ENCODE measurements at places on chromosomes 11 and 22.

GRCh38 chr11:27722117-27722952, 22.1 kb upstream of the BDNF start:
- DNase-seq, result no peak

- DNase-seq, result no peak
Observed at GRCh38 chr11:5531053-5531831, 14.7 kb upstream of the UBQLNL start.

- peak; percentile 52 for DNase-seq
Observed at GRCh38 chr11:85810871-85811611, at the start of gene SYTL2. Gene SYTL2, minus strand, starts transcription at chr11:85811141. Its CDS starts 53,416 bp downstream, at chr11:85757725.

GRCh38 chr11:10982704-10983510, 125.1 kb upstream of the ZBED5 start:
- DNase-seq, result no peak

DNA sequence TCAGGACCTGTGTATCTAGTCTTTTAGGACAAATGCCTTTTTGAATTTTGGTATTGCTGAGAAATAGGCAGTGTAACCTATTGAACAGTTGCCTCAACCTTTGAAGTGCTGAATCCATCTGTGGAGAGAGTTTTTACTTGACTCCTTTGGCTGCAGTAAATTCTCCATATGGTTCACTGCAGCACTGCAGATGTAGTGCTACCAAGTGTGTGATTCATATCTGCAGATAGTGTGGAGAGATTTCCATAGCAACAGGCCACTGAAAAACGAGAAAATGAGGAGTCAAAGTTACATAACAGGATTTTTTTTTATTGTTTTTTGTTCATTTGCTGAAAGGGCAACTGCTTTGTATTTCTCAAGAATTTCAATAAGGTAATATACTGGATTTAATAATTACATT, 356.1 kb downstream of the RAB38 start:
- no peak for DNase-seq

DNA sequence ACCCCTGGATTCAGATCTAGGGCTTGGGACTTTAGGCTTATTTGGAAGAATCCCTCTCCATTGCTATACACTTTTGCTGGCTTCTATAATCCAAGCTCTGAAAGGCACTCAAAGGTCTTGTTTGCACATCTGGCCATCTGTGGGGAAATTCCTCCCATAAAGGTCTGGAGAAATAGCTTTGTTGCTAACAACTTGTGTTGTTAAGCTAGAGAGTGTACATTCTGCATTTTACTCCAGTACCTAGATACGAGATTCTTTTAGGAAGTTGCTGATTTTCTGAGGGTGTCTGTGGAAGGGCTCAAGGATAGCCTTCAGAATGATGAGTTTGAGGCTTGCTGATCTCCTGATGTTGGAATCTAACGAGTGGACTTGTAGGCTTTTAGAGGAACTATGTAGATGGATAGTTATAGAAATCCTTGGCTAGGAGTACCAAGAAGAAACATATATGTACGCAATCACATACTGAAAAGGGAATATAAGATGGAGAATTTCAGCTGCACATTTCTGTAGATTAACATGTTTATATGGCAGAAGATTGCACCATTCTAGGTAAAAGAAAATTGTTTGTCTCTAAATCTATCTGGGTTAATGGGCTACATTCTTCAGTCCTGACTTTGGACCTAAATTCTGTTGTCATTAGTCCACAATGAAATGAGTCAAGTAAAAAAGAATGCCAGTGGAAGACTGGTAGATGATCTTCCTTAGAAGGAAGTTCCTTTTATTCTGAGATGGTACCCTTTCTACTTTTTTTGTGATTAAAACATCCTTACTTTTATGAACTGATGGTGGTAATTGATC, 51.0 kb downstream of the UBASH3B start:
- no peak for DNase-seq

DNA sequence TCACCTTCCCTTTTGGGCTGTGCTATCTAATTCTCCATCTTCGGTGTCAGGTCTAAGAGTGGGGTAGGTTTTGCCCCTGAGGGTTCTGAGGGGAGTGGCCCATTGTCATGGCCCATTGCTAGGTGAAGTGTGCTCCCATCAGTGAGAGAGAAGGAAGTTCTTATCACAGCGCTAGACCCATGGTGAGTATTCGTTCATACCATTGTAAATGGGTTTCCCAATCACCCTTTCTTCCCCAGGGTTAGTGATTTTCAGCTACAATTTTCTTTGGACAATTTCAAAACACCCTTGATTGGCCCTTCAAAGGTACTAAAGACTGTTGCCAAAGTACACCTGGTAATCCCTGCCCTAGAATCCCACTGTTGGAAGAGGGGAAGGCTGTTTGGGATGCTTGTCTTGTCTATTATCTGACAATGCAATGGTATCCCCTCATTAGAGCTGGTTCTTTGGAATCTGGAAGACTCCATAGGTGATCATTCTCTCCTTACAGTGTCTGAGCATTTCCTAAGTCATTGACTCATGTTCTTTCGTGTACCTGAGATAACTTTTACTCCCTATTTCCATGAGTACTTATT, 20.2 kb downstream of the MPEG1 start:
- DNase-seq, result no peak

- no peak for DNase-seq
Observed at GRCh38 chr11:129969920-129970319, 32.7 kb downstream of the PRDM10 start.

Data from stimulated activated CD8-positive, alpha-beta memory T cell treated with anti-CD3 and anti-CD28 coated beads, Interleukin-7, amount 100 ng/mL, for 24 hours (primary cell).